HuH-7.5 (cell line): ENCODE measurements at places on chromosomes 3 and 15.

GRCh38 chr3:126546013-126546412 lies 12.7 kb downstream of the C3orf22 start:
- DNase-seq, result no peak

GRCh38 chr3:61522060-61522459 lies 39.3 kb upstream of the PTPRG start:
- DNase-seq, result no peak

DNA sequence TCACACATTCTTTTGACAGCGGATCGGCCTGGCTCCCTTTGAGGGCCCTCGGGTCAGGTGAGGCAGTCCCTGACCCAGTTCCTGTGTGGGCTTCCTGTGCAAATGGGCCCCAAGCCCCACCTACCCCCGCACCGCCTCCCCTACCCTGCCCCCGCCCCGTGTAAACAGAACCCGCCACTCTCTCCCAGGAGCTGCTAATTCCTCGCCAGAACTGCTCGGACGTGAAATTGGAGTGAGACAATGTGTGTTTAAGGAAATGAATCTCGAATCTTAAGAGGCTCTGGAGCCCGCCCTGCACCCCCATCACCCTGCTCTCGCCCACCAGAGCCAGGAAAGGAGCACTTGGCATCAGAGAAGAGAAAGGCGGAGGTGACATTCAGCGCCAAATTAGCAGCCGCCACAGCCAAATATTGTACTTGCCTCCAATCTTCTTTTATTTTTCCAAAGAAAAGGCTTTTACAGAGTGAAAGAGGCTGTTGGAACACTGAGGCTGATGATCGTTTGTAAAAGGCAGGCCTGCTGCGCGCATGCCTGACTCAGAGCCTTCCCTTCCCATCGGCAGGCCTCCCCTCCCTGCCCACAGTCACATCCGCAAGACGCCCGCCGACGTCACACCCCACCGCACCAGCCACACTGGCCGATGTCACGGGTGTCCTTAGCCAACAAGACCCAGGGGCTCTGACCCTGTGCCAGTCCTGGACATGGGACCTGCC lies 53.1 kb downstream of the CACNA2D2 start:
- no peak for DNase-seq

DNA sequence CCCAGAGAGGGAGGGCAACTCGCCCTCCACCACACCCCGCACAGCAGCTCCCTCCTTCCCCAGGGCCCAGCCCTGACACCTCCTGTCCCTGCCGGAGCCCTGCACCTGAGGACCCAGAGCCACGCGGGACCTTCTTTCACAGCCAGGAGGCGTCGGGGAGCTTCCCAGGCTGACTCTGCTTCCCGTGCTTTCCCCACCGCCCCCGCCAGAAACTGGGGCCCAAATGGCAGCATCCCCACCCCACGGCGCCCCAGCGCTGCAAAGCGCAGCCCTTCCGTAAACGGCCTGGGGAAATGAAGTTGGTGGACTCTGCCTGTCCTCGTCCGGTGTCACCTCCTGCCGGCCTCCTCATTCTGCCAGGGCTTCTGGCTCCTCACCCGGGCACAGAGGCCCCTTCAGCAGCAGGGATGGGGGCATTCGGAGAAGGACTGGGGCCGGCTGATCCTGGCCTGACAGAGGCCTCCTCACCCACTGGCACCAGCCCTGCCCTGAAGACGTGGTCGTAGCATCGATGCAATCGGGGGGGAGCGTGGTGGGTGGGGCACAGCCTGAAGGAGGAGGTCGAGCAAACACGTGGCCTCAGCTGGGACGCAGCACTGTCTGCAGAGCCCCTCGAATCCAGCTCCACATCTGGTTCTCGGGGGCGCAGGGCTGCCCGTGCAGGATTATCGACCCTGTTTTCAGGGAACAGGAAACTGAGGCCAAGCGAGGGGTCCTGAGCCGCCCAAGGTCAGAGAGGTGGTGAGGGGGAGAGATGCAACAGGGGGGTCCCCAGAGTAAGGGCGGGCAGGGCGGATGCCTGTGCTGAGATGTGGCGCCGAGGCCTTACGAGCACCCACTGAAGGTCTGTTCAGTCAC lies 235.4 kb downstream of the XXYLT1 start:
- DNase-seq, result no peak

- DNase-seq, result no peak
Observed at GRCh38 chr15:25106209-25106608, 151.4 kb downstream of the SNRPN start.

DNA sequence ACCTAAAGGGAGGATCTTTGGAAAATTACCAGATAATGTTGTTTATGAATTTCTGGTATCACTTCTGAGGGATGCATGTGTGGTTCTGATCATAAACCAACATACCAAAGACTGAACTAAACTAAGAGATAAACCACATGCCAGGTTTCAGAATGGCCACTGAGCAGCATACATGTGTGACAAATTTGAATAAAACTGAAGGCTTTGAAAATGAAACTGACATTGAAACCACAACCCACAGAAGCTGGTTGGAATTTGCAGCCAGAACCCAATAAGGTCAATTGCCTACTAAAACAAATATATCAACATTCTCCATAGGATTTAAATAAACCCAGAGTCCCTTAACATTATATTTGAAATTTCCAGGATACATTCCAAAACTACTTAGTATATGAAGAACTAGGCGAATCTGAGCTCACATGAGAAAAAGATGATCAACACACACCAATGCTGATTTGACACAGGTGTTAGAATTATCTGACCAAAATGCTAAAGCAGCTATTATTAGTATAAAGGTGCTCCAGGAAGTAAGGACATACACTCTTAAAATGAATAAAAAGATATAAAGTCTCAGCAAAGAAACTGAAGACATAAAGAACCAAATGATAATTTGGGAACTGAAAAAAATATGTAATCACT lies 125.0 kb downstream of the ZNF280D start:
- DNase-seq, result no peak

- peak; percentile 53 for DNase-seq
Observed at GRCh38 chr15:70127288-70127746, 29.6 kb upstream of the TLE3 start.

- DNase-seq, result no peak
Observed at GRCh38 chr3:39445927-39446326, 21.6 kb upstream of the MOBP start.

DNA sequence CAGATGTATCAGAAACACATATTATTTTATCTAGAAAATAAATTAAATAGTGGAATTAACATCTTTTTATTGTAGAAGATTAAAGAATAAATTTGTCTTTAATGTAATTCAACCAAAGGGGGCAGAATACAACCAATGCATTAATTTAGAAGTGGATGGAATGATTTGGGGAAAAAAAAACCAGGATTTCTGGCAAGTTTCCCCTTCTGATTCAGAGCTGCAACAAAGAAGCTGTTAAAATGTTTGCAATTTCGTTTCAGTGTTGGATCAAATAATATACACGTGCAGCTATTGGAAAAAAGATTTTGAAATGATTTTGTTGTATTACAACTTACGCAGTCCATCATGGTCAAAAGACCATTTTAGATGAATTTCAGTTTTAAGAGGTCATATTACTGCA lies 71.6 kb upstream of the ZNF280D start:
- no peak for DNase-seq

DNA sequence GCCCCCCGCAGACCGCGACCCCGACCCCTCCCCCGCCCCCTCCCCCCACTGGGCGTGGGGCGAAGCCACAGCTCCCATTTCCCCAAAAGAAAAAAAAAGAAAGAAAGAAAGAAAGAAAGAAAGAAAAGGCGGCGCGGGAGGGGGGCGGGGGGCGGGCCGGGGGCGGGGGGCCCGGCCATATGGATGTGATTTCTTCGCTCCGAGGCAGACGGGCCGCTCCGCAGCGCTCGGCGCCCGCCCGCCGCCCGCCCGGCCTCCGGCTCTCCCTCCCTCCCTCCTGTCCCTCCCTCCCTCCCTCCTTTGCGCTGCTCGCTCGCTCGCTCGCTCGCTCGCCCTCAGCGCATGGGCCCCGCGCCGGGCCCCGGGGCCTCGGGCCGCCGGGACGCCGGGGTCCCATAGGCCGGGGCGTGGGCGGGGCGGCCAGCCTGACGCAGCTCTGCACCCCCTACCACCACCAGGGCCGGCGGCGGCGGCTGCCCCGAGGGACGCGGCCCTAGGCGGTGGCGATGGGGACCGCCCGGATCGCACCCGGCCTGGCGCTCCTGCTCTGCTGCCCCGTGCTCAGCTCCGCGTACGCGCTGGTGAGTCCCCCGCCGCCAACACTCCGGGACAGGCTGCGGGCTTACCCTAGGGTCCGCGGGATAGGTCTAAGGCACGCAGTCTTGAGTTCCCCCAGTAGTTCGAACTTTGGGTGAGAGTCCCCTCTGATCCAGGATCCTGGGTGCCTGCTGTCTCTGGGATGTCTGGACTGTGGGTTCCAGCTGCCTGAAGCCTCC lies 5.7 kb downstream of the PTH1R start:
- no peak for DNase-seq
